ENCODE measurements at places on chromosomes 3 and 15. TPM values are rescaled to one million over a fixed set of nuclear protein-coding genes. Genes with fewer than 3 reads are reported as not detected.

DNA sequence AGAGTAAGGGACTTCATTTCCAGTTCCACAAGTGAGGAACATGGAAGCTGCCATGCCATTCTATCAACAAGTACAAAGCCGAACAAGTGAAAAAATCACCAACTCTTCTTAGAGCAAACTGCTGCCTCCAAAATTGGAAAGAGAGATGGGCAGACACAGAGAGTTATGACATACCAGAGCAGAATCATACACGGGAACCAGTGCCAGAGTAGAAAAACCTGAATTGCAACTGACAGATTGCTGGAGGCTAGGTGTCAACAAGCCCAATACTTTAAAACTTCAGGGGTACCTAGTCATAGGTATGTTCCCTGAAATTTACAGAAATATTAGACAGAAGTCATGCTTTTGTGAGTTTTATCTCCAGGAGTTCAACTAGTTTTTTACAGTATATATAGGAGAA, 62.0 kb downstream of the TTBK2 start:
- H3K4me3 ChIP-seq = no peak overlapping the region
- no peak for DNase-seq
- H3K27ac ChIP-seq = no peak overlapping the region
- H3K27me3 ChIP-seq = no peaks in the 10 kb centered on the region

GRCh38 chr3:195312714-195313113, 41.8 kb upstream of the XXYLT1 start:
- no peak for DNase-seq
- H3K4me3 ChIP-seq = no peak overlapping the region
- no peaks in the 10 kb centered on the region for H3K27me3 ChIP-seq
- H3K27ac ChIP-seq = no peak overlapping the region
- no peaks in the 10 kb centered on the region for H3K4me1 ChIP-seq

DNA sequence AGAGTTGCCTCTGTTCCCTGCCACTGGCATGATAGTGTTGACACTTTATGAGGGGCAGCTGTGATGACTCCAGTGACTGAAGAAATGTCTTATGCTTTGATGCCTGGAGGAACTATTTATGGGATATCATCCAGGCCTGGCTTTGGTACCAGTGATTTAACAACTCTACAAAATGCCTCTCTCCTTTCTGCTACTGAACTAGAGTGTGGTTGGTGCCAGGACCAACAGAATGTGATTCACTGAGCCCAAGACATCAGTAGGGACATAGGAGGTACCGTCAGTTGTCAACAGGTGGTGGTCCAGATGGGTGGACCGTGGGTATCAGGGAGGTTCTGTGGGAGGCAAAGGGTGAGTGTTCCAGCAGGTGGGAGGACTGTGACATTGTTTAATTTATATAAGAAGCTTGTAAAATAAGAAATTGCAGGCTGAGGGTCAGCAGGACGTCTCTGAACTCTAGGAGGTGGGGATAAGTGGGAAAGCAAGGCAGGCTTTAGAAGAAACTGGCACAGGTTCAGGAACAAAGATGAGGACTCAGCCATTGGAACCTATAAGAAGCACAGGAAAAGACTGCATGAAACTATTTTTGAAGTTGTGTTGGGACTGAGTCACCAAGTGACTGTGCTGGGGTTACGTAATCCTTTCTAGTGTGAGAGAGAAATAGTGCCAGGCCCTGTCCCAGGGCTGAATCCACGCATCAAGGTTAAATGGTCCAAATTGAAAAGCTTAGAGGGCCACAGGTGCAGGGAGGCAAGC, 28.5 kb upstream of the SLC7A14 start:
- H3K36me3 ChIP-seq = no peaks in the 10 kb centered on the region
- no peak for DNase-seq
- H3K4me3 ChIP-seq = no peak overlapping the region
- no peaks in the 10 kb centered on the region for H3K4me1 ChIP-seq
- peaks cover 7% of the 10 kb centered on the region for H3K27me3 ChIP-seq

DNA sequence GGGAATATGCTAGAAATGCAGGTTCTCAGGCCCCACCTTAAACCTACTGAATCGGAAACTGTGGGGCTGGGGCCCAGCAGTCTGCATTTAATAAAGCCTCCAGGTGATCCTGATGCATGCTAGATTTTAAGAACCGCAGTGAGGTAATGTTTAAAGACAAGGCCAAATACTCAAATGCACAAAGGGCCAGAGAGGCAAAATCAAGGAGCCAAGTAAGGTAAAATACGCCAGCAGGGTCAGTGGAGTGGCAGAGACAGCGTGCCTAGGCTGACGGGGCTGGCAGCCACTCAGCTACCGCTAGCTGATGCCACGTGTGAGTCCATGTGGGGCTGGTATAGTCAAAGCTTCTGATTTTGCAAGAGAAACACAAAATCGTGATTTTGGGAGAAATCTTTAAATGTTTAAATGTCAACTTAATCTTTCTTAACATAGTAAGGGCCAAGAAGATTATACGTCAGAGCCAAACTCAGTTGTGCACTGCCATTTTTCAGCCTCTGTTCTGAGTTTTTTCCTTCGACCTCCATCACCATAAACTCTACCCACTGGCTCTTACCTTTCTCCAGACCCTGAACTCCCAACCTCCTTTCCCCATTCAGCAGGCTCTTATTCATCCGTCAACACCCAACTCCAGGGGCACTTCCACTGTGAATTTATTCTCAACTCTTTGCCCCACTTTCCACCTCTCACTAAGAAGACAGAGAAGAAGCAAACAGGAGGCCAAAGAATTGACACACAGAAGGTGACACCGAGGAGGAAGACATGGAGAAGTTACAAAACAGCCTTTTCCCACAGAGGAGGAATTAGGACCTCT, 136.6 kb upstream of the RAD18 start:
- H3K27ac ChIP-seq = no peak overlapping the region
- H3K4me3 ChIP-seq = no peak overlapping the region
- H3K4me1 ChIP-seq = no peaks in the 10 kb centered on the region
- no peaks in the 10 kb centered on the region for H3K27me3 ChIP-seq

Gene SMCO1
- total RNA-seq = not detected

- DNase-seq = no peak
- no peak overlapping the region for H3K4me3 ChIP-seq
- no peak overlapping the region for H3K27ac ChIP-seq
- peaks cover 25% of the 10 kb centered on the region for H3K36me3 ChIP-seq
- peaks cover 2% of the 10 kb centered on the region for H3K27me3 ChIP-seq
Observed at GRCh38 chr3:59782664-59783063, 732.8 kb upstream of the CFAP20DC start.

Gene GOLGA8R
- total RNA-seq = 12.1 TPM

DNA sequence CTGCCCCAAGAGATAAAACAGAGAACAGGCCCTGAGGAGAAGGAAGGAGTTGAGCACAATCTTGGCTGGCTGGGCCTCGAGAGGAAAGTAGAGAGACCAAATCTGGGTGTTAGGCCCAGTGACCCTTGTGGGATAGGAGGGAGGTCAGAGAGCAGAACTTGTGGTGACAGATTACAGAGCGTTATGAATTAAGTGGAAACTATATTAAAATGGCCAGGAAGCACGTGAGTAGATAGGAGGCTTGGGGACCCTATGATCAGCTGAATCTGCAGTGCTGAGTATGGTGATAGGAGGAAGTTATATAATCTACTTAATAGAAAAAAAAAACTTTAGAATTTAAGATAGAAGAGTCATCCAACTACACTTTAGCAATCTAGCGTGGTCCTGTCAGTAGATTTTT, 30.0 kb downstream of the ST6GAL1 start:
- no peak overlapping the region for H3K4me3 ChIP-seq
- no peak for DNase-seq
- H3K36me3 ChIP-seq = peaks cover 31% of the 10 kb centered on the region
- no peak overlapping the region for H3K27ac ChIP-seq
- no peaks in the 10 kb centered on the region for H3K27me3 ChIP-seq
- H3K4me1 ChIP-seq = peaks cover 18% of the 10 kb centered on the region

GRCh38 chr3:63927422-63928280, 15.5 kb upstream of the SCAANT1 start:
- no peak for DNase-seq
- H3K4me3 ChIP-seq = no peak overlapping the region
- H3K4me1 ChIP-seq = peaks cover 21% of the 10 kb centered on the region
- H3K27ac ChIP-seq = no peak overlapping the region

Gene LRRC31
- not detected for total RNA-seq

DNA sequence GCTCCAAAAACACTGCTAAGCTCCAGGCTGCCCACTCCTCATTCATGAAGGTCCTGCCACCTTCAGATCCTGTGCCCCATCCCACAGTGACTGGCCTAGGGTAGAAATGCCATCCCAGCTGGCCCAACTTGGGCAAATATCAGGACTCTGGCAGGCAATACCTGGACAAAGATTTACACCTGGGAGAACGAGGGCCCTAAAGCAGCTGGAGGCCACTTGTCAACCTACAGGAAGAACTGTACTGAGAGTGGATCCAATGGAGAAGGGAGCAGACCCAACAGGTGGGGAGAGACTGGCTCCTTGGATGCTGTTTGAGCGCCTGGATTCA, 57.1 kb upstream of the GATA2 start:
- peaks cover 2% of the 10 kb centered on the region for H3K4me1 ChIP-seq
- no peak overlapping the region for H3K27ac ChIP-seq
- H3K4me3 ChIP-seq = no peak overlapping the region
- DNase-seq = no peak
- peaks cover 23% of the 10 kb centered on the region for H3K27me3 ChIP-seq

- H3K4me3 ChIP-seq = no peak overlapping the region
- DNase-seq = no peak
- H3K4me1 ChIP-seq = peaks cover 35% of the 10 kb centered on the region
- no peaks in the 10 kb centered on the region for H3K36me3 ChIP-seq
Observed at GRCh38 chr3:18778094-18778493, 353.0 kb upstream of the SATB1 start.
